Memory B cell (primary cell): ENCODE measurements at places on chromosomes 11 and 22.

DNA sequence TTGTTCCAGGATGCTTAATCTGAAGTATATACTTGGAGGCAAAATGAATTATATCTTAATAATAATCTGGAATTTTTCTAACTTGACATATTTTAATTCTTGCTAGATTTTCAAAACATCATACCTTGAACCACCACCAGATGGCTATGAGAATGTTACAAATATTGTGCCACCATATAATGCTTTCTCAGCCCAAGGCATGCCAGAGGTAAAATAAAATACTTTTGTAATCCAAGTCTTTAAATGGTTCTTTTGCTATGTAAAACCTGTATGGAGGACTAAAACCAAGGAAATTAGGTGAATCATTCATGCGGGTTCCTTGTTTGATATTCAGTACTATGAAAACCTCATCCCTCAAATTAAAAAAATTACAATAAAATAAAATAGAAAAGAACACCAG lies 14.4 kb downstream of the NAALAD2 start:
- DNase-seq: no peak

- DNase-seq: no peak
Measured at GRCh38 chr22:45680932-45681700, 9.5 kb downstream of the ATXN10 start.

DNA sequence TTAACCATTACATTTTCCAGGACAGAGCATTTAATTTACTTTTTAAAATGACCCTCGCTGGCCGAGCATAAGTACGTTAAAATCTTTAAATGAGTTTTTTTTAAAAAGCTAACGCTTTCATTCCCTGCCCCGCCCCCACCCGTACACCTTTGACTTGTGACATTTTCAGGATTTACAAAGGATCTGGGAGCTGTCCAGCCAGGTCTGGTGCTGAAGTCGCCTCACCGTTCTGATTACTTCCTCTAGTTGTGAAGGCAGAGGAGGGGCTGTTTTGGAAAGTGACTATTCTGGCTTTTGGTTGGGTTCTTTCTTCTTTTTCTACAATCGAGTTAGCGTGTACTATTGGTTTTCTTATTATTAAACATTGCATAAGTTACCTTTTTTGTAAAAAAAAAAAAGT lies 2.9 kb downstream of the C11orf87 start:
- DNase-seq: no peak

GRCh38 chr22:19065929-19066328 lies 56.3 kb downstream of the DGCR2 start:
- DNase-seq: no peak

DNA sequence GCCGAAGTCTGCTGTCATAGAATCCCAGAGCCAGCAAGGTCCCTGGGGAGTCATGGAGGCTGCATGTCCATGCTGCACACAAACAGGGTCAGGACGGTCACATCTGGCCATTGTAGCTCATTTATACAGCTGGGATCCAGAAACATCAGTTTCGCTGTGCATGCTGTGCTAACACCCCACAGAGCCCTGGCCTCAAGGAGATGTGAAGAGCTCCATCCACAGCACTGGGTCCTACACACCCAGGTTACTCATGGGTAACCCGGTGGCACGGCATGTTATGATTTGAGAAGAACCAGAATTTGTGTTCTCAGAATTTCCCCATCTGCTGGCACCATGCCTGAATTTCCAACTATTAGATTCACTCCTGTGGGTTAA lies 146.3 kb upstream of the ARHGAP20 start:
- no peak for DNase-seq

DNA sequence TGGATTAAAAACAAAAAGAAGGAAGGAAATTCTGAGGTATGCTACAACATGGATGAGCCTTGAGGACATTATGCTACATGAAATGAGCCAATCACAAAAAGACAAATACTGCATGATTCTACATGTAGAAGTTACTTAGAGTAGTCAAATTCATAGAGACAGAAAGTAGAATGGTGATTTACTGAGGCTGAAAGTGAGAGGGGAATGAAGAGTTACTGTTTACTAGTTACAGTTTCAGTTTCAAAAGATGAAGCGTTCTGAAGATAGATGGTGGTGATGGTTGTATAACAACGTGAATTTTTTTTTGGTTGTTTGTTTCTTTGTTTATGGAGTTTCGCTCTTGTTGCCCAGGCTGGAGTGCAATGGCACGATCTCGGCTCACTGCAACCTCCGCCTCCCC lies 9.5 kb downstream of the OR5P2 start:
- DNase-seq: no peak
